ENCODE measurements at places on chromosomes 6 and 20. TPM values are rescaled to one million over a fixed set of nuclear protein-coding genes. Genes with fewer than 3 reads are reported as not detected.

The ADGRG6 gene
- 9.2 TPM for total RNA-seq

The PI16 gene
- total RNA-seq = 14.2 TPM

The RAET1L gene
- not detected for total RNA-seq

DNA sequence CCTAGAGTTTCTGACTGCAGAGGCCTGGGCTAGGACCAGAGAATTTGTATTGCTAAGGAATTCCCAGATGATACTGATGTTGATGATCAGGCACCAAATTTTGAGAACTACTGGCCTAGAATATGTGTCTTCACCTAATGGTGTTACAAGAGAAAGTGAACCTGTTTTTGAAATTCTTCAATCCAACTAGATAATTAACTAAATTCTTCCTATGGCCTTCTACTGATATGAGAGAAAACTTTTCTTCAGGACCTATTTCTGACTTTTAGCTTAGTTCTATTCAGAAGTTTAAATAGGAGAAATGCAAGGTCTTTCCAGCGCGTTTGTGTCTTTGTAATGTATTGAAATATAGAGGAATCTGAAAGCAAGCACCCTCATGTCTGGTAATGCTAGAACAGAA lies 7.3 kb downstream of the NKAIN2 start:
- H3K27ac ChIP-seq = no peak overlapping the region
- H3K36me3 ChIP-seq = no peaks in the 10 kb centered on the region
- no peak overlapping the region for H3K4me3 ChIP-seq

DNA sequence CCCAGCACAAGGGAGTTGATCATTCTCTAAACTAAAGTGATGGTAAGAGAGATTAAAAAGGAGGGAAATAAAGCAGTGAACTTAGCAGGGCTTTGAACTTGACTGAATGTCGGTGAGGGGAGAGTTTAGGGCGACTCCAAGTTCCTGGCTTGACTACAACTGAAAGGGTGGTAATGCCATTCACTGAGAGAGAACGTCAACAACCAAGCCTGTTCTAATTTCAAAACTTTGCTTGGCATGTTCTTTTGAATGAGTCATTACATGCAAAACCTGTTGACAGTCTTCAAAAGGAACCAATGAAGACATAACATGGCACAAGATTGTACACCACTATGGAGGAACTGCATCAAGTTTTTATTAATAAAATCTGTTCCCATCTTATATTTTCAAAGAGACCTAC lies 10.3 kb upstream of the MYB start:
- no peaks in the 10 kb centered on the region for H3K27me3 ChIP-seq
- H3K36me3 ChIP-seq = no peaks in the 10 kb centered on the region
- H3K27ac ChIP-seq = no peak overlapping the region

- H3K36me3 ChIP-seq = peaks cover 72% of the 10 kb centered on the region
- no peak for DNase-seq
- H3K27ac ChIP-seq = no peak overlapping the region
- H3K27me3 ChIP-seq = no peaks in the 10 kb centered on the region
- H3K4me3 ChIP-seq = no peak overlapping the region
Measured at GRCh38 chr6:7579851-7580250, 10.1 kb upstream of the SNRNP48 start.

DNA sequence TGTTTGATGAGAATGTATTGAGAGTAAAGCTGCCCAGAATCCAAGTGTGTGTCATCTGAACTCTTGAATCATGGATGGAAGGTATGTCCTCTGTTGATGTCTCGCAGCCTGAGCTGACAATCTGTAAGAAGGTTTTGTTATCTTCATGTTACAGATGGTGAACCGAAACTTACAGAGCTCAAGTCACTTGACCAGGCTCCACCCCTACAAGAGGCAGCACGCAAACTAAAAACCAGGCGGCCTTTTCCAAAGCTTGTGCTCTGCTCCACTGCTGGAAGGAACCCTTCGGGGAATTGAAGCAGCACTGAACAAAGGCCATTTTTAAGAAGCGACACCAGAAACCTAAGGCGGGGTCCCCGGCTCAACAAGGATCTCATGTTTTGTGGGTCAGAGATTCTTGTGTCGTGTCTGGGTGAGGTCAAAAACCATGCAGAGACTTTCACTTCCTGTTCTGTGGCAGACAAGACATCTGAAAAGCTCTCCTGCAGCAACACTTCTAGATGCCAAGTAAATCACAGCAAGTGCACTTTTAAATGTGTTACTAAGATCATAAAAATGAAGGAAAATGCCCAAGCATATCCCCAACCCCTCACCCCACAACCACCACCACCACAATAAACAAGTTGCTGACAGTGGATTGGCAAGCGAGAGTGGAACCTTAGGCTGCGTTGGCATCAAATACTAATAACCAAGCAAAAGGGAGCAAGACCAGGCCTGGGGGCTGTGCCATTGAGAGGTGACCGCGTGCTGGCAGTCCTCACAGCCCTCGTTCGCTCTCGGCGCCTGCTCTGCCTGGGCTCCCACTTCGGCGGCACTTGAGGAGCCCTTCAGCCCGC lies 27.3 kb downstream of the NQO2 start:
- no peaks in the 10 kb centered on the region for H3K4me1 ChIP-seq
- H3K27me3 ChIP-seq = no peaks in the 10 kb centered on the region
- H3K4me3 ChIP-seq = no peak overlapping the region
- no peaks in the 10 kb centered on the region for H3K36me3 ChIP-seq
- no peak for DNase-seq

GRCh38 chr20:47540443-47541354 lies 39.0 kb downstream of the NCOA3 start:
- no peak overlapping the region for H3K4me3 ChIP-seq
- H3K27me3 ChIP-seq = no peaks in the 10 kb centered on the region
- no peak overlapping the region for H3K27ac ChIP-seq
- DNase-seq = no peak
- peaks cover 63% of the 10 kb centered on the region for H3K4me1 ChIP-seq

DNA sequence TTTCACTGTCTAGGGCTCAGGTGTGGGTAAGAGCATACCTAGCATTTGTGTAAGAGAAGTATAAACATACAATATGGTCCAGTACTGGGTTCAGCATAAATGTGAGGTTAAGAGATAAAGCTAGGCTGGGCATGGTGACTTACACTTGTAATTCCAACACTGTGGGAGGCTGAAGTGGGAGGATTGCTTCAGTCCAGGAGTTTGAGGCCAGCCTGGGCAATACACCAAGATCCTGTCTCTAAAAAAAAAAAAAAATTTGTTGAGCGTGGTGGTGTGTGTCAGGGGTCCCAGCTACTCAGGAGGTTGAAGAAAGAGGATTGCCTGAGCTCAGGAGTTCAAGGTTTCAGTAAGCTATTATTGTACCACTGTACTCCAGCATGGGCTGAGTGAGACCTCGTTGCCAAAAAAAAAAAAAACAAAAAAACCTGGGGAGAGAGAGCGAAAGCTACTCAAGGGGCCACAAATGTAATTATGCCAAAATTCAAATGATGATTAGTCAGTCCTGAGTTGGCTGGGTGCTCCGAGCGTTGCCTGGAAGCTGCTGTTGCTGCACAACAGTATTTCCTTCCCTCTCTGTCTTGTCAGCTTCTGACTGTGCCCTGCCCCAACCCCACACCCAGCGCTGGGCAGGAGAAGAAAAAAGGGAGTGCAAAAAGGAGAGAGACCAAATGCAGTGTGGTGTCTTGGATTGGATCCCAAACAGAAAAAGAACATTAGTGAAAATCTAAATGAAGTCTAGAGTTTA lies 24.0 kb downstream of the CMTR1 start:
- H3K36me3 ChIP-seq = peaks cover 64% of the 10 kb centered on the region
- no peaks in the 10 kb centered on the region for H3K27me3 ChIP-seq
- no peak overlapping the region for H3K4me3 ChIP-seq
- no peak overlapping the region for H3K27ac ChIP-seq
